Spinal cord (tissue), 10 donors: ENCODE measurements at places on chromosomes 5 and 9. TPM values are rescaled to one million over a fixed set of nuclear protein-coding genes. Genes with fewer than 3 reads are reported as not detected.

TEX48 gene
- total RNA-seq, result not detected

PCDHA6 gene
- 3.0 TPM for total RNA-seq

LYRM7 gene
- 30.5 TPM for total RNA-seq

RASGRF2 gene
- 17.1 TPM for total RNA-seq

IGFBPL1 gene
- 6.7 TPM for total RNA-seq

SH3RF2 gene
- 0.30 TPM for total RNA-seq

PDE8B gene
- total RNA-seq, result 17.0 TPM

TMC1 gene
- total RNA-seq, result 0.89 TPM

ANKRD34B gene
- 0.39 TPM for total RNA-seq

PCDHB13 gene
- total RNA-seq, result 4.5 TPM

IRX2 gene
- 11.0 TPM for total RNA-seq

SHB gene
- total RNA-seq, result 12.5 TPM

GHR gene
- 12.2 TPM for total RNA-seq

PCDHA4 gene
- total RNA-seq, result 3.2 TPM

PIP5K1B gene
- total RNA-seq, result 19.9 TPM

FLT4 gene
- 3.9 TPM for total RNA-seq

CDKN2B-AS1 gene
- total RNA-seq, result 0.50 TPM

SEPTIN8 gene
- total RNA-seq, result 67.9 TPM

ISCA1 gene
- 89.1 TPM for total RNA-seq

SLC6A18 gene
- not detected for total RNA-seq

CER1 gene
- 0.79 TPM for total RNA-seq

CBY3 gene
- not detected for total RNA-seq

GZMA gene
- 0.20 TPM for total RNA-seq

IL3 gene
- not detected for total RNA-seq

KCNMB1 gene
- 0.30 TPM for total RNA-seq

NUTM2F gene
- not detected for total RNA-seq

SPINK14 gene
- total RNA-seq, result not detected

NMUR2 gene
- 0.30 TPM for total RNA-seq

JAKMIP2 gene
- 31.4 TPM for total RNA-seq

OBP2B gene
- total RNA-seq, result not detected

LIX1 gene
- 40.5 TPM for total RNA-seq

RANBP6 gene
- 36.8 TPM for total RNA-seq

FAT2 gene
- total RNA-seq, result 32.6 TPM

ARL14EPL gene
- not detected for total RNA-seq

GRXCR2 gene
- not detected for total RNA-seq

C9 gene
- 0.10 TPM for total RNA-seq

SLC6A19 gene
- total RNA-seq, result 0.10 TPM

F2RL2 gene
- total RNA-seq, result 0.66 TPM

WHRN gene
- 8.9 TPM for total RNA-seq

HTR4 gene
- 0.94 TPM for total RNA-seq

FGF10 gene
- 10.1 TPM for total RNA-seq

DNAH5 gene
- total RNA-seq, result 1.9 TPM

CENPH gene
- total RNA-seq, result 7.9 TPM

SPINK5 gene
- 0.06 TPM for total RNA-seq

GAS1 gene
- total RNA-seq, result 73.9 TPM

ADAMTS12 gene
- 18.4 TPM for total RNA-seq
